Activated T-helper 9 cell treated with anti-CD3 and anti-CD28 coated beads, Interleukin-2, amount 50 U/mL, for 16 hours (primary cell): ENCODE measurements at places on chromosomes 6 and 20.
A peak's percentile ranks its signal among the peaks of the same experiment; 100 is the strongest.

DNA sequence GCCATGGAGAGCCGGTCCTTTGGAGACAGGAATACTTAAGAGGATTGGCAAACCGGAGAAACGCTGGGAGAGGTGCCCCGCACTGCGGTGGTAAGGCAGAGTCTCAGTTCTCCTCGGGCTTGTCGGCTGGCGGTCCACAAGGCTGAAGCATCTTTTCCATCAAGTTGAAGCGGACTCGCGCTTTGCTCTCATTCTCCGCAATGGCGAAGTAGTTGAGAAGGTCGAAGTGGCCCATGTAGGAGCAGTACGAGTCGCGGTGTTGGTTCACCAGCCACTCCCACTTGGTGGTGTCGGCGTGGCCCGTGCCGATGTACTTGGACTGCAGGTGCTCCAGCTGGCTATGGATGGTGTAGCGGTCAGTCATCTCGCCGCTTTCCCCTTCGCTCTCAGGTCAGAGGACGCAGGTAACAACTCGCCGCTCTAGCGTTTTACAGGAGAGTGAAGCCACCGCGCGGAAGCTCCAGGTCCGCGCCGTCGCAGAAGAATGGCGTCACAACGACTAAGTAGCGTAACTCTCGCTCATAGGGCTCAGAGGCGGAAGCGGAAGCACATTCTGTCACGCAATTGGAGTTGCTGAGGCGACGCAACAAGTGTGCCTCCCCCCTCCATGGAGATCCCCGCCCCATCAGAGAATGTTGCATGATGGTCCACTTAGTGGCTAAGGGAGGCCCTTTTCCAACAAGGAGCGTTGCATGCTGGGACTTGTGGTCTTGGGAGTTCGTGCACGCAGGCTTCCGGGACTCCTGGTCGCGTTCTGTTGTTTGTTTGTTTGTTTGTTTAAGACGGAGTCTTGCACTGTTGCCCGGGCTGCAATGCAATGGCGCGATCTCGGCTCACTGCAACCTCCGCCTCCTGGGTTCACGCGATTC lies at the start of gene SF3B5:
SF3B5 (minus strand) TSS at position 440 of the 869 bp plus-strand sequence; CDS start at position 364, 76 bp downstream.
- peak; percentile 94 for DNase-seq

GRCh38 chr6:8000636-8001035 lies 63.6 kb downstream of the BLOC1S5 start:
- no peak for DNase-seq

DNA sequence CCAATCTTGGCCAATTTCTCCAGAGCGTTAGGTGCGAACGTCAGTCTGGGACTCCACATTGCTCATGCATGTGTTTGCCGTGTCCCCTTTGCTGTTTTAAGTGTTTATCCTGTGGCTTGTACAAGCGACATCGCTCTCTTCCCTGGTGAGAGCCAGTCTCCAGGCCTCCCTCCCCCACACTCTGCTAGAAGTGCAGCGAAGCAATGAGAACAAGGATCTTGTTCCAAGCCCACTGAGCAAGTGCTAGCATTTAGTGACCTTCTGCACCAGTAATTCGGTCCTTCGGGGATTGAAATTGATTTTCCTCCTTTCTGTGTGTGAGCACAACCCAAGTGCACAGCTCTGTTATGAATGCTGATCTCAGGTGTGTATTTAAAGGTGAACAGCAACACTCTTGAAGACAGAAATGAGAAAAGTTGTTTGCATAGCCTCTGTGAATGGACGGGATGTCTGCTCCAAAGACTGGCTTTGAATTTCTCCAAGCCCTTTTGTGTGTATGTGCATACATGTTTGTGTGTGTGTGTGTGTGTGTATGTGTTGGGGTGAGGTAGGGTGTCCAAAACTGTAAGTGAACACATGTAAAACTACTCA lies 29.0 kb downstream of the CD83 start:
- DNase-seq: no peak

DNA sequence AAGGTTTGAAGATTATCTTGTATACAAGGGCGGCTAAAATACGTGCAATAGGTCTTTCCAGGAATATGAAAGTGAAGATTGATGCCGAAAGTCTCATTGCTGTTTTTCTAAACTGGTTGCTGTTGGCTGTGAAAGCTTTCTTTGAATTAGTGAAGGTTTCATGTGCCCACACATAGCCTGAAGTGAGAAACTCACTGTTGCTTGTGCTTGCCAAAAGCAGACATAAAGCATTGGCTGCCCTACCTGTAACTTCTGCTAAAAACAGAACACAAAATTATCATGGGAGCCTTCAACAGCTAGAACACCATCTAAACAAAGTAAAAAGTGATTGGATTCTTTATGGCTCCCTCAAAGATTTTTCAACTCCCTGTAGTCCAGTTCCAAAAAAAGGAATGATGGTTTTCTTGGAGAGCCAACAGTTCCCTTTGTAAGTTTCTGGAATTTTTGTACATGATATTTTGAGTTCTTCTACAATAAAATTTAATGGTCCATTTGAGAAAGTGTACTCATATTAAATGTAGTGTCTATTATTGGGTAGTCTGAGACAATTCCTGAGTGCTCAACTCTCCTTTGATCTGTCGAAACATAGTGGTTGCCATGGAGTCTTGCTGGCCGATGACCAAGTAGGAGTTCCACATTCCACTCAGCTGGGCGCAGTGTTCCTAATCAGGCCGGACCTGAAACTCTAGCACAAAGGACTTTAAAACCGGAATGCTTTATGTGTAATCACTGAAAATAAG lies 68.5 kb downstream of the PLEKHG1 start:
- DNase-seq: no peak

DNA sequence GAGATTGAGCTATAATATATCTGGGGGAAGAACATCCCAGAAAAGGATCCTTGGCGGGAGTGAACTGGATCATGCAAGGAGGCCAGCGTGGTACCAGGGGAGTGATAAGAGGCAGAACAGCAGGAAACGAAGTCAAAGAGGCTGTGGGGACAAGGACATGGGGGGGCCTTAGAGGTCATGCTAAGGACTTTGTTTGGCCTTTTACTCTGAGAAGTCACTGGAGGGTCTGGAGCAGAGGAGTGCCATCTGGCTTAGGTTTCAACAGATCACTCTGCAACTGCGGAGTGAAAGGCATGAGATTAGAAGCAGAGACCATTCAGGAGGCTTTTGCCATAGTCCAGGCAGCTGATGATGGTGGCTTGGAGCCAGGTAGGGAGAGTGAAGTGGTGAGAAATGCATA lies 24.3 kb downstream of the MRAP2 start:
- DNase-seq: no peak

- no peak for DNase-seq
These were observed 26.0 kb downstream of the RBM38 start for GRCh38 chr20:57417051-57417689.

GRCh38 chr6:148440016-148440415 lies 97.4 kb downstream of the SASH1 start:
- DNase-seq: no peak

GRCh38 chr20:47629907-47630306 lies 128.2 kb downstream of the NCOA3 start:
- DNase-seq: no peak
